Fibroblast of villous mesenchyme (primary cell): ENCODE measurements at places on chromosomes 13 and 19.

DNA sequence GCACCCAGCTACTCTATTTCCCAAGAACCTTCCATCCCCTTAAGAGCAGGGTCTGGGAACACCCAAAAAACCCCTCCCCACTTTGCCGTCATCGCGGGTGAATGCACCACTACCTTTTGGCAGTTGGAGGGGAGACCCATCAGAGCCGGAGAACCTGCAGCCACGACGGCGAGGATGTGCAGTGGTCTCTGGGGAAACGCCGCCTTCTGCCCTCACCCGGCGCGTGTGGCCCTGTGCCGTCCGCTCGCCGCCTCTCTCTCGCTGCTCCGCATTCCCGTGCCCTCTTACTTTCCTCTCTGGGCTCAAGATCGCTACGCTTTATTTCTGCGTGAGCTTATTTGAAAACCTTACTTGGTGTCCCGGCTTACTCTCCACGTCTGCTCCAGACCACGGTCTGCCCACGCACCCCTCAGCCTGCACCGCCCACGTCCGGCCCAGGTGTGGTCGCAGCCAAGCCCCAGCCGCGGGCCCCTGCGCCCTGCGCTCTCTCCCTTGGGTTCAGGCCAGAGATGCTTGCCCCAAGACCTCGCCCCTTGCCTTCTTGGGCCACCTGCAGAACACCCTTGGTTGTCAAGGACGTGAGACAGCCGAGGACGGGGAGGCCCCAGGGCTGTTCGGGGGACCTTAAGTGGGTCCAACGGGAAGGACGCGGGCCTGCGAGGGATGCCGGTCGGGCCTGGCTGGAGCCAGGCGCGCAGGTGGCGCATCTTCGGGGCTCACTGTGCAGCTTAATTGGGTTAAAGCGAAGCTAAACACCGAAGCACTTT lies 2.0 kb upstream of the MAB21L1 start:
- no peak for DNase-seq

DNA sequence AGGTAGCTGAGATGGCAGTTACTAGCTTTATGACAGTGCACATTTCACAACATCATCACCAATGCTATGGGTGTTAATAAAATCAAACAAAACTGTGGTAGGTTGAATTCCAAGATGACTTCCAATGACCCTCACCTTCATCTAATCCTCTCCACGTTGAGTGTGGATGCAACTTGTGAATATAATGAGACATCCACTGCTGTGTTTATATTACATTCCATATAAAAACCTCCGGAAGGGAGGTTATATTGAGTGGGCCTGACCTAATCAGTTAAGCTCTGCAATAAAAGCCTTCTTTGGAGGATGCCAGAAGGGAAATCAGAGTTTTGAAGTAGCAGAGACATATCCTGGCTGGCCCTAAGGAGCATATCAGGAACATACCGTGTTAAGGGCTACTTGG lies 25.6 kb upstream of the CSNK1A1L start:
- peak; percentile 81 for DNase-seq

DNA sequence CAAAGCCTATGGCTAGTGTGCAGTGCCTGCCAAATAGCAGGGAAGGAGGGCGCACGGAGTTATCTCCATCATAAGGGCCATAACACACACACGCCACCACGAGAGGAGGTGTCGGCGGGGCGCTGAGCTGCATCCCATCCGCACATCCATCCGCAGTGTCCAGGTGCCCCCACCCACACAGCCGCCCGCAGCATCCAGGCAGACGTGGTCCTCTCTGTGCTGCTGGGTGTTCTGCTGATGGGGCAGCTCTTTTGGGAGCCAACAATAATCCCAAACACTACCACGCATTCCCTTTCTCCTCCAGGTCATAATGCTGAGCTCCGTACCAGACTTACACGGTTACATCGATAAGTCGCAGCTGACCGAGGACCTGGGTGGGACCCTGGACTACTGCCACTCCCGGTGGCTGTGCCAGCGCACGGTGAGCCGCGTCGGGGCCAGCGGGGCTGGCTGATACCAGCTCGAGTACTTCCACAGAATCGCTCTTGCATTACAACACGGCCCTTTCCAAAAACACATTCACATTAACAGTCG lies 41.5 kb upstream of the F7 start:
- DNase-seq, result no peak

GRCh38 chr13:66528180-66528579 lies 702.0 kb downstream of the PCDH9 start:
- no peak for DNase-seq

DNA sequence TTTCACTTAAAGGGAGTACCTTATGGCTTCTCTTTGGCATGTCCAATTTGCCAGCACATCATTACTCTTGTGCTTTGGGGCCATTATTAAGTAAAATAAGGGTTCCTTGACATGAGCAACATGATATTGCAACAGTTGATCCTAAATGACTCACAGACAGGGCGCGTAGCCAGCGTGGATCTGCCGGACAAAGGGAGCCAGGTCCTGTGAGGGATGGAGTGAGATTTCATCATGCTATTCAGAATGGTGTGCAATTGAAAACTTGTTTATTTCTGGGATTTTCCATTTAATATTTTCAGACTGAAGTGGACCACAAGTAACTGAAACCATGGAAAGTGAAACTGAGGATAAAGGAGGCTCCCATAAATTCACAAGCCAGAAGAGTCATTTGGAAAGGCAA lies 48.6 kb upstream of the WASF3 start:
- peak; percentile 85 for DNase-seq

DNA sequence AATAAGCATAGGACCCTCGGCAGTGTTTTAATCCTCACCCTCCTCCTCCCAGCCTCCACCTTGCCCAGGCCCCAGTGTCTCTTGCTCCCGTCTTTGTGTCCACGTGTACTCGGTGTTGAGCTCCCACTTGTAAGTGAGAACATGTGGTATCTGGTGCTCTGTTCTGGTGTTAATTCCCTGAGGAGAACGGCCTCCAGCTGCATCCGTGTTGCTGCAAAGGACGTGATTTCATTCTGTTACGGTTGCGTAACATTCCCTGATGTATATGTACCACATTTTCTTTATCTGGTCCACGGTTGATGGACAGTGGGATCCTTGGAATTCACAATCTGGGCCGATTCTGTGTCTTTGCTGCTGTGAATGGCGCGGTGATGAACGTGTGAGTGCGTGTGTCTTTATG lies 44.7 kb upstream of the TFDP1 start:
- peak; percentile 58 for DNase-seq

GRCh38 chr13:79909644-79910043 lies 428.7 kb downstream of the NDFIP2 start:
- DNase-seq, result no peak

GRCh38 chr13:103157434-103158145 lies 91.4 kb upstream of the SLC10A2 start:
- no peak for DNase-seq

DNA sequence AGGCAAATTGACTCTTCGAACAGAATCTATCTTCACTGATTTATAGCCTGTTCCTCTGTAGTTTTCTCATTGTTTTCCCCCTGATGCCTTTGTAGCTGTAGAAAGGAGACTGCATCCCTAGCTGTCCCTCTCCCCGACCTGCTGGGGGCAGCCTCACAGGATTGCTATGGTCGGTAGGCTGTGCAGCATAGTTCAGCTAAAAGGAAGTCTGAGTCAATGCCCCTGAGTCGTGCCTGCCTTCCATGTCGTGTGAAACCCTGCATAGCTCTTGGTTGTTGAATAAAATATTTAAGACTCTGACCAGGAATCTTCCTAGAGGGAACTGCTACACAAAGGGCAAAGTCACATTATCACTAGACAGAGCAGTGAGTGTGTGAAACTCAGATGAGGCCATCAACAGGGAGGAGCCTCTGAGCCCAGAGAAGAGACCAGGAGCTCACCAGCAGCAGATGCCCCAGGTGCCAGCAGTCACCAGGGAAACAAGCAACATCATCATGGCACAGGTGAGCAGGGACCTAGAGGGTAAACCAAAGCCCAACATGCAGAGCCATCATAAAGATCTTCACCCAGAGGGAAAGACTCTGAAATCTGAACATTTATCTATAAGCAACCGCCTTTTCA lies 108.4 kb upstream of the NBEA start:
- no peak for DNase-seq

GRCh38 chr13:89930861-89931260 lies 1416.6 kb upstream of the MIR17HG start:
- DNase-seq, result no peak
